ENCODE measurements at places on chromosomes 2 and 18. TPM values are rescaled to one million over a fixed set of nuclear protein-coding genes. Genes with fewer than 3 reads are reported as not detected.

The TEKT4 gene
- total RNA-seq: not detected

The GKN2 gene
- total RNA-seq: not detected

The KRTCAP3 gene
- total RNA-seq: 14.7 TPM

The MAPRE2 gene
- 21.3 TPM for total RNA-seq

The WNT6 gene
- total RNA-seq: 1.3 TPM

DNA sequence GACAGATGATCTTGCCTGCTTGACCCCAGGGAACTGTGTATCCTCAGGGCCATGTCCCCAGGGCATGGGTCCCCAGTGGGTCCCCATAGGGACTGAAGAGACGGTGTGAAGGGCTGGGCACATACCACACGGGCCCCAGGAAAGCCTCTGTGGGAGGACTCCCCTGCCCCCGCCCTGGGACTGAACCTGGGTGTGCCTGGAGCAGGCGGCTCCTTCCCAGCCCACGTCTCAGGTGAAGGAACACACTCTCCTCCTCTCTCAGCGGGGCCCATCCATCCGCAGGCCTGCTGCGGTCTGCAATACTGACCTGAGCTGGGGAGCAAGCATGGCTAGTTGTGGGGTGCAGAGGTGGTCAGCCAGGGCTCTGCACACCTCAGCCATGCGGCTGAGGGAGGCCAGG lies 45.2 kb downstream of the KIF1A start:
- H3K36me3 ChIP-seq: no peaks in the 10 kb centered on the region
- no peaks in the 10 kb centered on the region for H3K4me1 ChIP-seq
- H3K4me3 ChIP-seq: no peak overlapping the region
- no peak overlapping the region for H3K27ac ChIP-seq
- DNase-seq: no peak
- H3K27me3 ChIP-seq: no peaks in the 10 kb centered on the region

- H3K36me3 ChIP-seq: no peaks in the 10 kb centered on the region
- H3K27ac ChIP-seq: no peak overlapping the region
- no peaks in the 10 kb centered on the region for H3K27me3 ChIP-seq
- DNase-seq: no peak
- H3K4me3 ChIP-seq: no peak overlapping the region
- H3K4me1 ChIP-seq: peaks cover 7% of the 10 kb centered on the region
Observed at GRCh38 chr2:68465081-68465916, 1.8 kb downstream of the FBXO48 start.

DNA sequence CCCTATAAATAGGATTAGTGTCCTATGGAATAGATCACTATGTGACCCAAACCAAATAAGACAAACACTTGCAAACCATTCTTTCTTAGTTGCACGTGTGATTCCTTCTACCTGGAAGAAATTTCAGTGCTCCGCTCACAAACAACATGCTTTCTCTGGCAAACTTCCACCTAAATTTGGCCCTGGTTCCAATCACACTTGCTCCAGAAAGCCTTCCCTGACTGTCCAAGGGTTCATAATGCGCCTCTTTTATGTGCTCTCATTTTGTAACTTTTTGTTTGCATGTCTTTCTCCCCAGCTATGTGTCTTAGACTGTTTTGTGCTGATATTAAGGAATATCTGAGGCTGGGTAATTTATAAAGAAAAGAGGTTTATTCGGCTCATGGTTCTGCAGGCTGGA lies 69.8 kb downstream of the GRB14 start:
- no peak for DNase-seq
- H3K27ac ChIP-seq: no peak overlapping the region
- no peaks in the 10 kb centered on the region for H3K36me3 ChIP-seq

GRCh38 chr2:166627893-166628292 lies 133.8 kb upstream of the SCN7A start:
- H3K4me1 ChIP-seq: no peaks in the 10 kb centered on the region
- no peak overlapping the region for H3K27ac ChIP-seq
- no peaks in the 10 kb centered on the region for H3K27me3 ChIP-seq
- no peak for DNase-seq
- no peak overlapping the region for H3K4me3 ChIP-seq

DNA sequence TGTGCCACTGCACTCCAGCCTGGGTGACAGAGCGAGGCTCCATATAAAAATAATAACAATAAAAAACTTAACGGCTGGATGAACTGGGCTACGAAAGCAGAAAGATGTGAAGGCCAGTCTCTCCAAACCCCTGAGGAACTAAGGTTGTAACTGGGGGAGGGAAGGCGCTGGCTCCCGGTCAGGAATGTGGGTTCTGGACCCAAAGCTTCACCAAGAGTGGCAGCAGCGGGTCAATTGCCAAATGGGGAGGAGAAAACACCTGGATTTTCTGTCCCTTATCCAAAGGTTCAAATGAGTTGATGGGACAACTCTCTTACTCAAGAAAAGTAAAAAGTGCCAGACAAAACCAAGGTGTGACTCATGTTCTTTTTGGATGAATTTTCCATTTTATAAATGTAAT lies 60.1 kb upstream of the TFCP2L1 start:
- no peak overlapping the region for H3K27ac ChIP-seq
- no peaks in the 10 kb centered on the region for H3K27me3 ChIP-seq
- no peaks in the 10 kb centered on the region for H3K4me1 ChIP-seq
- no peak overlapping the region for H3K4me3 ChIP-seq
- no peak for DNase-seq

DNA sequence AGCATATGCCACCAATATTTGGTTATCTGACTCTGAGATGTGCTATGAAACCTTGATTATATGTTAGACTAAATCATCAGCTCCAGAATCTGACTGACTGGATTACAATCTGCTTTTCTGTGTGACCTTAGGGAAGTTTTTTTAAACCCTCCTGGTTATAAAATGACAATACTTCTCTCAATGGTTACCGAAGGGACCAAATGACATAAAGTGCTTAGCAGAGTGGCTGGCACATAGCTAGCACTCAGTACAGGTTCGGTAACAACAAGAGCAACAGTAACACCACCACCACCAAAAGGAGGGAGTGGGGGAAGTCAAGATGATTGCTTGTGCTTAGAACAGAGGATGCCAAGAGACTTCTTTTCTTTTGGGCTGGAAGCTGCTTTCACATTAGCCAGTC lies 306.2 kb downstream of the PTPRM start:
- no peak overlapping the region for H3K27ac ChIP-seq
- H3K36me3 ChIP-seq: no peaks in the 10 kb centered on the region
- H3K4me1 ChIP-seq: no peaks in the 10 kb centered on the region
- DNase-seq: no peak

DNA sequence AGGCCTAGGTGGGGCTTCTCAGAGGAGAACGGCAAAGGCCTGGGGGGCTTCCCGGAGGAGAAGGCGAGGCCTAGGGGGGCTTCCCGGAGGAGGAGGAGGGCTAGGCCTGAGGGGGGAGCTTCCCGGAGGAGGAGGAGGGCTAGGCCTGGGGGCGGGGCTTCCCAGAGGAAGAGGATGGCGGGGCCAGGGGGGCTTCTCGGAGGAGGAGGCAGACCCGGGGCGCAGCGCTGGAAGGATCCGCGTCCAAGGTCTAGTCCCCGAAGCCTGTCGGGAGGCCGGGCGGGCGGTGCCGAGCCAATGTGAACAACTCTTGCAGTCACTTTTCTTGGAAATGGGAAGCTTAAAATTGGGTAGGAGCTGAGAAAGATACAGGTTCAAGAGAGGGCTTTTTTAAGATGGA lies 30.0 kb upstream of the TUBA3D start:
- no peak overlapping the region for H3K4me3 ChIP-seq
- H3K27me3 ChIP-seq: no peaks in the 10 kb centered on the region

- no peak overlapping the region for H3K4me3 ChIP-seq
- no peaks in the 10 kb centered on the region for H3K36me3 ChIP-seq
- H3K4me1 ChIP-seq: peaks cover 7% of the 10 kb centered on the region
Observed at GRCh38 chr2:584863-585823, 92.1 kb downstream of the TMEM18 start.

DNA sequence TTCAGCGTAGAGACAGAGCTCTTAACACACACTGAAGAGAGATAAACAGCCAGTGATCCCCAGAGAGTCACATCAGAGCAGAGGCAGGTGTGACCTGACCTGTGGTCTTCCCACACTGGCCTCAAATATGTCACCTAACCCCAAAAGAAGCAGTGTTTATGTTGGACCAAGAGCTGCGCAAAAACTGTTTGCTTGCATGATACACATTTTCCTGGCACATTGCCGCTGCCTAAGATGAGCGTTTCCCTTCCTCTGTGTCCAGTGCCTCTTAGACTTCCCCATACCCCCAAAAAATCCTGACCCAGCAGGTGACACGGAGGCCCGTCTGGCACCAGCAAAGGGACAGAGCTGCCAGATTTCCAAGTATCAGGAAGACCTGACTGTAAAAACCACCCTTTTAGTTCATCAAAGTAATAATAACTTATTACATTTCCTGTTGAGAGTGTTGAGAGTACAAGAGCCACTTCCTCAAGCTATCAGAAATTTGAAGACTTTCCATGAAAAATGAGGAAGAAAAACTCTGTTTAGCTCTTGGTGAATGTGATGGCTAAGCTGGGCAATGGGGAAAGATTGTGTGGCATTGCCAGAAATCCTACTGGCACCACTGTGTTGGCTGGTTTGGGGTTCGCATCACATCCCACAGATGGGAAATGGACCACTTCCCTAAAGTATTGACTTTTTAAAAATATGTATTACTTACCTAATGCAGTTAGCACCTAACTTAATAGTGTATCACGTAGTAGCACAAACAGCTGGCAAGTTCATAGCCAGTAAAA lies 6.7 kb downstream of the TNFRSF11A start:
- H3K4me1 ChIP-seq: no peaks in the 10 kb centered on the region
- DNase-seq: no peak
- H3K27ac ChIP-seq: peak overlapping the region; percentile 33
- no peaks in the 10 kb centered on the region for H3K36me3 ChIP-seq

DNA sequence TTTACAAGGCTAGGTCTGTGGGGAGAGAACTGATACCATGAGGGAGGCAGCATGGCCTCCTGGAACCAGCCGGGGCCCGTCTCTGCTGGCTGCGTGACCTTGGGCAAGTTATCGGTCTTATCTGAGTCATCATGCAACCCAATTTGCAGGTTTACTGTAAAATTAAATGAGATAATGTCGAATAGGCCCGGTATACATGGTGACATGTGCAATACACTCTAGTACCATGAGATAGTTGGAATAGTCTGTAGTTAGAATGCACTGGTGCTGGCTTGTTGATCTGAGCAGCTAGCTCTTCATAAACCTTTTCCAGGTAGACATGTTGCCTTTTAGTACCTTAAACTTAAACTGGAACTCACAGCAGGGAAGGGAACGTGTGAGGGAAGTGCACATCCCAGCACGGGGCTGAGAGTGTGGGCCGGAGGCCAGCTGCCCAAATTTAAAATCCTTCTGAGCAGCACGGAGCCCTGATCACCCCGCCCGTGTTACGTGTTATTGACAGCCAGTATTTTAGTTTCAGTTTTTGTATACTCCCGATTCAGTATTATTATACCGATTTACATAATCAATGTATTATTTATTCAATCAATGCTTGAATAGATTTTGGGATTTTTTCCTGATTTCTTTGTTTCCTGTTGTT lies 72.4 kb upstream of the HS6ST1 start:
- H3K4me1 ChIP-seq: no peaks in the 10 kb centered on the region
- no peak overlapping the region for H3K27ac ChIP-seq
- H3K36me3 ChIP-seq: no peaks in the 10 kb centered on the region
- no peak for DNase-seq
- H3K4me3 ChIP-seq: no peak overlapping the region

DNA sequence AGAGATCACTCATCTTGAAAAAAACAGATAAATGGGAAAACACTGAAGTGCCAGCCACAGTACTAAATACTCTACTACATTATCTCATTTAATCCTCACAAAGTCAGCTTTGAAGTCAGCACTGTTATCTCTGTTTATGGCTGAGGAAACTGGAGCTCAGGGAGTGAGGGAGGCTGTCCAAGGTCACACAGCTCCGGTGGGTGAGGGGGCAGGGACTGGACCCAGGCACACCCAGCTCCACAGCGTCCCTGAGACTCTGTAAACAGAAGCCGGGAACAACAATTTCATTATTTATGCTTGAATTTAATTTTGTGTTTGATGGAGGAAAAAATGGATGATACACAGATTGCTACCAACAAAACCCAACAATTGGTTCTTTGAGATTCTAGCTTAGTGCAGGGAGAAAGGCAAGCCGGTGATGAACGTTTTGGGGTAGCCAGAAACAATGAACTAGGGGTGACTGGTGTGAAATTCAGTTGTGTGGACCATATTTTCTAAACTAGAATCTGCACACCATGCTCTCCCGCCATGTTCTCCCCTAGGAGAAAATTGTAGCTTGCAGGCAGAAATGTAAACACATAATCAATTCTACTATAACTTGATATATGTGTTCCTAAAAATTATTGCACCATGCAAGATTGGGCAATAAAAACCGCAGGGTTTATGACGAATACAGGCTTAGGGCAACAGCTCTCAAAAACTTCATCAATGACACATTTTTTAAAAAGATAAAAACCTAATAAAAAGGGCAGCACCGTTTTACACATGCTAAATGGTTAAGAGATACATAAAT lies at the start of gene GREB1:
TSS of gene GREB1 (plus strand) at position 768 of the 793 bp plus-strand sequence. CDS start 22,570 bp downstream, outside the sequence.
- no peak within 1 kb of the TSS for H3K27ac ChIP-seq
- H3K27me3 ChIP-seq: no peaks in the 10 kb centered on the region
- H3K4me3 ChIP-seq: no peak within 1 kb of the TSS

DNA sequence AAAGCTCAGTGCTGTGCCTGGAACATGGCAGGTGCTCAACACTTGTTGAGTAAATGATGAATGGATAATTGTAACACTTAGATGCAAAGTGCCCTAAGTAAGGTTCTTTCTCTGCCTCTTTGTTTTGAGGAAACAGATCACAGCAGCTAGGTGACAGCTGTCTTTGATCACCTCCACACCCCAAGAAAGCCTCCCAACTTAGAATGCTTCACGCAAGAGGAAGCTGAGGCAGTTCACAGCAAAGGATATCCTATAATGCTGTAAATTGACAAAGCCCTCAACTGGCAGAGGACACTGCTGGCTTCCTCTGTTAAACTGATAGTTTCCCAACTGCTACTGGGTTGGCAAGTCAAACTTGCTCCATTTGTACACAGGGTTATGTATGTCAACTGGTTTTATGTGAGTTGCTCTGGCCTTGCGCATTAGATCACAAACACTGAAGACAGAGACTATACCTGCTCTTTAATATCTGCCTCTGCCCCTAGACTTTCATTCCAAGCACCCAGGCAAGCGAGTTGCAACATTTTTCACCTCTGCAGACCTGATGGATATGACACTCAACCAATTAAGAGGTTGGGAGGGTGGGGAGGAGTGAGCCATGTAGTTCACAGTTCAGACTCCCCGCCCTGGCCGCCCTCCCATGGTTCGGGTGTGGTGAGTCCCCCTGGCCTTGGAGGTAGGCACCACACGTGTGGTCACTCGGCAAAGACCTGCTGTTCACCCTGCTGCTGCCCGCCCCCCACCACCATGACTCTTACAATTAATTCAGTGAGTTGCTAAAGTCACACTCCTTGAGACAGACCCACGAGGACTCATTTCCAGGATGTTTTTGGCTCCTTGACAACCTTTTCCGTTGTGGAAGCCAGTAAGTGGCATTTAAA lies 4.8 kb upstream of the MALL start:
- no peak for DNase-seq
- H3K27ac ChIP-seq: peak overlapping the region; percentile 76
- peaks cover 7% of the 10 kb centered on the region for H3K36me3 ChIP-seq

DNA sequence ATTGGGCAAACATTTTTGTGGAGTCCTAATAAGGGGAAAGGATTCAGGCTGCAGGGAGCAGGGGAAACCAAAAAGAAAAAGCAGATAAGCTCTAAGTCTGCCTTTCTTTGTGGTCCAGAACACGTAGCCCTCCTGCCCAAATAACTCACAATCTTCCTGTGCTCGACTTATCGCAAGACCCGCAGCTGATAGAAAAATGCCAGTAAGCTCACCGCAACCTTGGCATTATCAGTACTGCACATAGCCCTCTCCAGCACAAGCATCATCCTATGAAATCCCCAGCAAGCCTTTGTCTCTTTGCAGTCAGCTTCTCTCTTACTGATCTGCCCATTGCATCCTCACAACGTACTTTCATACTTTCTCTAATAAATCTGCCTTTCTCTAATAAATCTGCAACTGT lies 202.4 kb upstream of the HNRNPA3 start:
- no peaks in the 10 kb centered on the region for H3K36me3 ChIP-seq
- DNase-seq: no peak
- no peaks in the 10 kb centered on the region for H3K27me3 ChIP-seq
- H3K27ac ChIP-seq: no peak overlapping the region
- no peaks in the 10 kb centered on the region for H3K4me1 ChIP-seq
- no peak overlapping the region for H3K4me3 ChIP-seq
